Coronary artery (tissue), 2 donors: ENCODE measurements at places on chromosomes 5 and 9.

DNA sequence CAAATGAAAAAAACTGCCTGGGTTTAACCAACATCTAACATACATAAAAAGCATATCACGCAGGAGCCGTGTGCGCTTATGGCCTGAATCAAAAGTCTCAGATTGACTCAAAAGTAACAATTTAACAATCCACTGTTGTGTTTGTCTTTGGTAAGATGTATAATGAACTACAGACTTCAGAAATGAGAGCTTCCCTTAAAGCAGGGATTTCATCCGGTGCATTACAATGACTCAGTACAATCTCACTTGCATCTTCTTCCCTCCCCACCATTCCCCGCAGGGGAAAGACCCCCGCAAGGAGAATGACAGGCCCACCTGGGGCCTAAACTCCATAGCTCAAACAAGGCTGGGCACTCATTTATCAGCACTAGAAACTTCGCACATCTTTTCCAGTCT, 1.4 kb downstream of the ZFR start:
- no peak for DNase-seq

- DNase-seq: no peak
These were observed 821.2 kb downstream of the PTPRD start for GRCh38 chr9:9791611-9792010.

- no peak for DNase-seq
These were observed 93.9 kb downstream of the SCAI start for GRCh38 chr9:125049212-125050049.

GRCh38 chr9:18626046-18626698, 152.2 kb downstream of the ADAMTSL1 start:
- DNase-seq: no peak

DNA sequence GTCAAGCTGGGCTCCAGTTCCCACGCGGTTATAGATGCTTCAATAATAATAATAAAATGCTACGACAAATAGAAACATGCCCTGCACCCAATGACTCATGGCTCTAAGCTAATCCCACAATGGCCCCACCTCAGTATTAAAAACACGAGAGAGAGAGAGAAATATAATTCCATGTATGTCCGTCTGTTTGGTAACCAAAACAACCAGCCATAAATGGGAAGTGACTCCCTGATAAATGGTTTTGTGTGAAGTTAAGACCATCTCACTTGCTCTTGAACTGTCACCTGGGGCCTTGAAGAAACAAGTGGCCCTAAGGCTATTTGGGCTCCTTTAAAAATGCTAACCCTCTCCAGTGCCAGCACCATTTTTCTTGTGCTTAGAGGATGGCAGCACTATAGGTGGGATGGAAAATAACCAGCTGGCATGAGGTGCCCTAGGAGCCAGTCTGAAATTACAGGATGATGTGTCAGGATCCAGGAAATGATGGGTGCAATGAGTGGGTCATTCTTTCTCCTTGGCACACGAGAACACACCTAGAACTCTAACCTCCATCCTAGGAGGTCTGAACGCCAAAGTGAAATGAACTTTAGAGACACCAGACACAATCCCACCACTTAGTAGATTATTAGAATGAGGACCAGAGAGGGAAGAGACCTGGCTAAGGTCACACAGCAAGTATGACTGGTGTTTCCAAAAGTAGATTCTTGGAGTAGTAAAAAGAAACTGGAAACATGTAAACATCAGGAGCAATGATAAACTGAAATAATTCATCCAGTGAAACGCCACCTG, 35.7 kb upstream of the ADRB2 start:
- no peak for DNase-seq
